Smooth muscle cell of the pulmonary artery (primary cell): ENCODE measurements at places on chromosomes 11 and 22. TPM values are rescaled to one million over a fixed set of nuclear protein-coding genes. Genes with fewer than 3 reads are reported as not detected.

Gene CARD18
- not detected in 2 replicates for total RNA-seq

Gene OR10AG1
- total RNA-seq, result not detected in 2 replicates

Gene ELF5
- total RNA-seq, result not detected in 2 replicates

Gene SEPTIN3
- total RNA-seq, result 0.07 and 0.30 TPM in 2 replicates

Gene TRIM29
- total RNA-seq, result 0.20 and 0.33 TPM in 2 replicates

Gene MOGAT2
- not detected in 2 replicates for total RNA-seq

Gene VPS37C
- total RNA-seq, result 8.5 and 11.1 TPM in 2 replicates

Gene RASGRP2
- total RNA-seq, result 0.26 and 0.50 TPM in 2 replicates

Gene DCDC1
- 0.07 and 0.26 TPM in 2 replicates for total RNA-seq
